ENCODE measurements at places on chromosomes 3 and 15. TPM values are rescaled to one million over a fixed set of nuclear protein-coding genes. Genes with fewer than 3 reads are reported as not detected.

DISP2 gene
- 18.0 TPM for total RNA-seq

FBXW12 gene
- 1.8 TPM for total RNA-seq

SLC4A7 gene
- total RNA-seq = 241 TPM

PRSS50 gene
- not detected for total RNA-seq

SCN11A gene
- 0.46 TPM for total RNA-seq

TCAIM gene
- 67.8 TPM for total RNA-seq

IL5RA gene
- 11.1 TPM for total RNA-seq

CCR3 gene
- not detected for total RNA-seq

MNS1 gene
- total RNA-seq = 4.8 TPM

LYZL4 gene
- total RNA-seq = not detected

SERINC4 gene
- 0.23 TPM for total RNA-seq

GOLGA6A gene
- 0.23 TPM for total RNA-seq

RPN1 gene
- 245 TPM for total RNA-seq

CORO2B gene
- total RNA-seq = 19.6 TPM

ARPIN gene
- 24.5 TPM for total RNA-seq

RBPMS2 gene
- 0.46 TPM for total RNA-seq

HTD2 gene
- total RNA-seq = 7.8 TPM

C3orf49 gene
- total RNA-seq = not detected

TIMP4 gene
- 11.1 TPM for total RNA-seq

FBXO40 gene
- not detected for total RNA-seq

CAPN7 gene
- total RNA-seq = 51.0 TPM

CPA3 gene
- total RNA-seq = 1.6 TPM

TUSC2 gene
- 23.8 TPM for total RNA-seq

FAM174B gene
- total RNA-seq = 21.0 TPM

UROC1 gene
- total RNA-seq = not detected

RARB gene
- 31.1 TPM for total RNA-seq

RLBP1 gene
- total RNA-seq = 0.69 TPM

TLNRD1 gene
- total RNA-seq = 8.1 TPM

MCF2L2 gene
- 60.9 TPM for total RNA-seq

CCR8 gene
- not detected for total RNA-seq

HYKK gene
- total RNA-seq = 0.92 TPM

ALPK3 gene
- 2.5 TPM for total RNA-seq

LRTM1 gene
- total RNA-seq = not detected

NPAP1 gene
- 0.69 TPM for total RNA-seq

CLEC3B gene
- total RNA-seq = 34.4 TPM

ST6GAL1 gene
- 27.0 TPM for total RNA-seq

SAXO2 gene
- total RNA-seq = 14.8 TPM

SYNPR gene
- 105 TPM for total RNA-seq

ABI3BP gene
- 1.8 TPM for total RNA-seq

CPLX3 gene
- 0.92 TPM for total RNA-seq

MINAR1 gene
- total RNA-seq = 41.8 TPM

IFT57 gene
- 57.7 TPM for total RNA-seq

PPP2R3A gene
- 26.1 TPM for total RNA-seq

TEX55 gene
- not detected for total RNA-seq

YEATS2 gene
- 52.4 TPM for total RNA-seq

SCN5A gene
- 2.8 TPM for total RNA-seq

CD86 gene
- total RNA-seq = 1.8 TPM

MYO1E gene
- total RNA-seq = 13.8 TPM

PDZRN3 gene
- total RNA-seq = 35.5 TPM

HCN4 gene
- 5.1 TPM for total RNA-seq

CHRD gene
- 6.0 TPM for total RNA-seq

GOLGA6L10 gene
- total RNA-seq = 2.5 TPM
